CD4-positive, CD25-positive, alpha-beta regulatory T cell (primary cell): ENCODE measurements at places on chromosomes 4 and X. TPM values are rescaled to one million over a fixed set of nuclear protein-coding genes. Genes with fewer than 3 reads are reported as not detected.

DNA sequence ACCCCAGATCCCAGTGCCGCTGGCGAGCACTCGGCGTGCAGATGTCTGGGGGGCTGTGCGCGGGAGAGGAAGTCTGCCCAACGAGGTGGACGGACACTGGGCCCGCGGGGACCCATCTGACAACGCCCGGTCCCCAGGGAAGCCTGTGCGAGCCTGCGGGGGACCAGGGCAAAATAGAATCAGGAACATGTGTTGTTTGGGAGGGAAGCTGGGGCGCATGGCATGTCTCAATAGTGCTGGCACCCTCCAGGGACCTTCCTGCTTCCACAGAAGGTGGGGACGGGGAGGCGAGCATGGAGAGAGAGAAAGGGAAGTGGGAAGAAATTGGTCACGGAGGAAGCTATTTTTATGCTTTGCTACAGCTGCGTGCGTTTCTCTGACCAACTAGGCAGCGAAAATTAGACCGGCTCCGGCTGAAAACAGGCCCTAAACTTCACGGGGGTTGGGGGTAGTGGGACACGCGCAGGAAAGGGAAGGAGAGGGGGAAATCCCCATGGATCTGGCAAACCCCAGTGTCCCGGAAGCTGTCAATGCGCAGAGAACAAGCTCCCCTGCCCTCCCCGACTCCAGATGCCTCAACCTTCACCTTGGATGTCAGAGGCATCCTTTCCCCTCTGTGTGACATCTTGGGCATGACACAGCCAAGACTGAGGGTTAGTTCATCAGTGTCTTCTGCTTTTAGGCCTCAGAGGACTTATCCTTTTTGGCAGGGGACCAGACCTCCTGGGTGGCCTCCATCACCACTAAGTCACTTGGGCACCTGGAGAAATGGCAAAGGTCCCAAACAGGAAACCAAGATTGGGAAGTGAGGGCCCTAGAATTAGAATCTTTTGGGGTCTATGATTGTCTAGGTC is 169.8 kb upstream of the BCOR start:
- DNase-seq: no peak

DNA sequence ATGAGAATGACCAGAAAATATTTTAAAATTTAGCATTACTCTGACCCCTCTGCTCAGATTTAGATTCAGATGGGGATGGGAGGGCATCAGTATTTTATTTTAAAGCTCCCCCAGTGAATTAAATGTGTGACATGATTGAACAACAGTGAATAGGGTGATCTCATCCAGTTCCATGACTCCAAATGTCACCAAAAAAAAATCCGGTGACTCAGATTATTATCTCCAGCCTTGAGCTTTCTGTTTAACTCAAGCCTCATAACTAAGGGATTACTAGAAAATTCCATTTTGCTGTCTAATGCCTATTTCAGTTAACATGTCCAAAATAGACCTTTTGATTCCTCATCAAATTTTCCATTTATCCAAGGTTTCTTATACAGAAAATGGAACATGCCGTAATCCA is 121.8 kb upstream of the TMEM47 start:
- no peak for DNase-seq

Gene TMEM271
- not detected for total RNA-seq

- DNase-seq: no peak
These were observed 1.1 kb downstream of the UBE2D3 start for GRCh38 chr4:102826105-102826889.

DNA sequence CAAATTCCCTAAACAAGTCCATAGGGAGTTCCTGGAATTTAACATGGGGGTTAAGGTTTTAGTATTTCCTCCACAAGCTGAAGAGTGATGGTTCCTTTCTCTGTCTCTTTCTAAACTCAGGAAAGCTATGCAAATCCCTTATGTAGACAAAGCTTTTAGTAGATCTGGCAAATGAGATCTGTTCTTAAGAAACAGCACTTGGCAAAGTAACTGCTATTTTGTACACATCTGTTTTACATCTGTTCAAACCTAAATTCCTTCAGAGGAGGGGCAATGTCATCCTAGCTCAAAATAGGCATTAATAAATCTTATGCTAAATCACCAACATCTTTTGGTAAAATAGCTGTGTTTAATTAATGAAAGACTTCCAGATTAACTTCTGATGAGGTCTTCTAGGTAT is 137.8 kb upstream of the TBC1D9 start:
- no peak for DNase-seq

GRCh38 chr4:42638993-42639392 is 17.9 kb downstream of the ATP8A1 start:
- no peak for DNase-seq

DNA sequence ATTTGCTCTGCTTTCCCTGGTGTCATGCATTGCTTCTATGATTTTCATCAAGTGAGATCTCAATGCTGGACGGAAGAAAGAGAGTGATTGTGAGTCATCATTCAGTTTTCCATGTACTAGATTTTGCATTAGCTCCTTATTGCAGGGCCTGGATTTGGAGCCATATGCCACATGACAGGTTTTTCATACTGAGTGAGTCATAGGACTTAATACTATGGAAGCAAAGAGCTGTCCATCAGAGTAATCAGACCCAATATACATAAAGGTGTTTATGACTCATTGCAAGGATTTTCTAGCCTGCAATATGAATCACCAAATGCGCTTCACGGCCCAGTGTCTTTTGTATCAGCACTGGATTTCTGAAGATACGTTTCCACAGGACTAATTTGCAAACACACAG is 11.2 kb upstream of the TFDP3 start:
- no peak for DNase-seq

Gene PGRMC2
- 48.6 TPM for total RNA-seq

Gene OPRPN
- total RNA-seq: not detected

- no peak for DNase-seq
These were observed 99.0 kb downstream of the FIP1L1 start for GRCh38 chr4:53476232-53477037.

DNA sequence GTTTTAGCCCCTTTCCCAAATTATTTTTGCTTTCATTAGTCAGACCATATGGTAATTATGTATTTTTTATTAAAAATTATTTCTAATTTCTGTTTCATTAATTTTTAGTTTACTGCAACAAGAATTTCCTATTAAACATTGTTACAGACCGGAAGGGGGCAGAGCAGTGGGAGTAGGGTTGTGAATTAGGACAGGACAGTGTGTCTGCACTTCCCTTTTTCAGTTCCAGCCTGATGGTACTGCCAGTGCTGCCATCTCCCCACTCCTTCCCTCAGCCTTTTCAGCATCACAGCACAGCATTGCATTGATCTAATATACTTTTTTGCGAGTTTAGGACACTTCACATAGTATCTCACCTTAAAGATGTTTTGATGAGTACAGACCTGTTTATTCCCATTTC is 76.5 kb downstream of the STIM2 start:
- DNase-seq: no peak

GRCh38 chr4:4502694-4503311 is 39.0 kb downstream of the STX18 start:
- DNase-seq: peak; percentile 7

DNA sequence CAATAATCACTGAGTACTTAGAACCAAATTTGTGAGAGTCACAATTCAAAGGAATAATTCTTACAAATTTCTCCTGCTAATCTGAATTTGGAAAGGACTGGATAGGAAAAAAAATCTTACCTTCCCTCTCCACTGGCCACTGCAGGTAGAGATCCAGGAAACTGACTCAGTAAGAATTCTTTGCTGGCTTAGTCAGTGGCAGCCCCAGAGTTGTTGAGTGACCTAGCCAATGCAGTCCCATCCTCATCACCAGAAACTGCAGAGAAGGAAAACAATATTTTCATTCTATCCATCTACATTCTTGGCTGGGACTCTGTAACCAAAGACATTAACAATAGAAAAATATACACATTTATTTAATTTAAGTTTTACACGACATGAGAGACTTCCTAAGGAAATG is 572.0 kb downstream of the ADGRL3 start:
- no peak for DNase-seq

GRCh38 chr4:153207567-153207966 is 3.3 kb downstream of the TRIM2 start:
- no peak for DNase-seq

- DNase-seq: no peak
These were observed 56.3 kb upstream of the LNX1 start for GRCh38 chr4:53647547-53647946.

GRCh38 chr4:7418131-7418943 is 16.4 kb downstream of the PSAPL1 start:
- no peak for DNase-seq

DNA sequence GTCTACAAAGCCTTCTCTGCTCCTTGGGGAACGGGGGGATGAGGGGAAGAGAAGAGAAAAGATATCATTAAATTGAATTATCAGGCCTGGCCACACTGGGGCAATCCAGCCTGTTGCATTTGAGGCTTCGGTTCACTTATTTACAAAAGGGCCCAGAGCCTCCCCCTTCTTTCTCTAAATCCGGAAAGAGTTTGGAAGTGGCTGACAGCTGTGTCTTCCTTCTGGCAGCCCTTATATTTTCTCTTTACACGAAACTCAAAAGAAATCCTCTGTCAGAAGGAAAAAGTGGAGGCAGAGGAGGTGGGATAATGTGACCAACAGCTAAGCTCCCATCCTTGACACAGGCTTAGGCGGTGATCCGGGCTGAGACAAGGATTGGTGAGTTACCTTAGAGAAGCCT is 158.3 kb upstream of the TAPT1 start:
- DNase-seq: no peak

Gene SCOC
- total RNA-seq: 9.5 TPM

Gene MED28
- total RNA-seq: 61.6 TPM

- DNase-seq: no peak
These were observed 159.9 kb downstream of the TRIML1 start for GRCh38 chr4:188299161-188299560.

DNA sequence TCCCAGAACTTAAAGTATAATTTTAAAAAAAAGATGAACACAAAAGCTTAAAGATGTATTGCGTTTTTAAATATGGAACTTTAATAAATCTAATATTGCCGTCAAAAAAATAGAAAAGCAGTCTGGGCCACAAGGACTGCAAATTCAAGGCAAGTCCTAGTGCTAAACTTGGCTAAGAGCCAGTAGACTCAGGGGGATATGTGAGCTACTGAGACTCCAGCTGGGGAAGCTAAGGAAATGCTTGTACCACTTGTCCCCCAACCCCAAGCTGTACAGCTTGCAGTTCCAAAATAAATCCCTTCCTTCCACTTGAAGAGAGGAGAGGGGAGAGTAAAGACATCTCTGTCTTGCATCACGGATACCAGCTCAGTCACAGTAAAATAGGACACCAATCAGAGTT is 290.8 kb upstream of the FGF13 start:
- no peak for DNase-seq

GRCh38 chr4:87734084-87734483 is 65.3 kb upstream of the IBSP start:
- DNase-seq: no peak

DNA sequence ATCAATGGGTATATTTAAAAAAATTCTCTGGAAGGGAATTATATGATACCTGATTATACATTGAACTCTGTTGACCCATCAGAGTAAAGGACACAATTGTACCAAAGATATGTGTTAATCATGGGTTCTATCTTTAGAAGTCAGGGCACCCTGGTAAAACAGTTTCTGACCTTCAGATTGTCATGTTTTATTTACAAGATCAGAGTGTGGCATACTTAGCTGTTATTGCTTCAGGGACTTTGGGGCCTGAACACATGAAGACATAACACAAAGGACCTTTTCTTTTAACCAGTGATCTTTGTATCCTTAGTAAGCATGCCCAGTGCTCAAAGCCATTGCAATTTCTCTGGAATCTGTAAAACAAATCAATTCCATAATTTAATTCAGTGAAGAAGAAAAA is 204.8 kb upstream of the RPS6KA3 start:
- no peak for DNase-seq

Gene TMEM47
- total RNA-seq: not detected

GRCh38 chr4:145720656-145721055 is 40.7 kb downstream of the C4orf51 start:
- DNase-seq: no peak

- DNase-seq: no peak
These were observed 337.3 kb upstream of the GNPDA2 start for GRCh38 chr4:45063696-45064095.

Gene PAGE1
- not detected for total RNA-seq

- no peak for DNase-seq
These were observed 32.2 kb upstream of the MAGEA10 start for GRCh38 chrX:152170621-152171020.

Gene CXCL5
- 0.59 TPM for total RNA-seq

DNA sequence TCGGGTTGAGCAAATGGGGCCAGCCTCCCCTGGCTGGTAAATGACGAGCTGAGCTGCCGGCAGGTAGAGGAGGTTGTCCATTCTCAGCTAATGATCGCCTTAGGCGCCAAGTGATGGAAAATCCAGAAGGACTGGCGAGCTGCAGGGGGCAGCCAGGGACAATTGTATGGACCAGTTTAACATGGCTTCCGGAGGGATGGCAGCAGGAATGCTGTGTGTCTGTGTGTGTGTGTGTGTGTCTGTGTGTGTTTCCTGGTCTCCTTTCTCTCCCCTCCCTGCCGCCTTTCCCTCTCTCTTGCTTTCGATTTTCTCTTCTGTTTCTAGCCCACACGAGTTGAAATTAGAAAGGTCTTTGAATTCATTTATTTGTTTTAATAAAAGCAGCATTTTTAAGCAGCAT is 45.2 kb upstream of the BCOR start:
- no peak for DNase-seq

DNA sequence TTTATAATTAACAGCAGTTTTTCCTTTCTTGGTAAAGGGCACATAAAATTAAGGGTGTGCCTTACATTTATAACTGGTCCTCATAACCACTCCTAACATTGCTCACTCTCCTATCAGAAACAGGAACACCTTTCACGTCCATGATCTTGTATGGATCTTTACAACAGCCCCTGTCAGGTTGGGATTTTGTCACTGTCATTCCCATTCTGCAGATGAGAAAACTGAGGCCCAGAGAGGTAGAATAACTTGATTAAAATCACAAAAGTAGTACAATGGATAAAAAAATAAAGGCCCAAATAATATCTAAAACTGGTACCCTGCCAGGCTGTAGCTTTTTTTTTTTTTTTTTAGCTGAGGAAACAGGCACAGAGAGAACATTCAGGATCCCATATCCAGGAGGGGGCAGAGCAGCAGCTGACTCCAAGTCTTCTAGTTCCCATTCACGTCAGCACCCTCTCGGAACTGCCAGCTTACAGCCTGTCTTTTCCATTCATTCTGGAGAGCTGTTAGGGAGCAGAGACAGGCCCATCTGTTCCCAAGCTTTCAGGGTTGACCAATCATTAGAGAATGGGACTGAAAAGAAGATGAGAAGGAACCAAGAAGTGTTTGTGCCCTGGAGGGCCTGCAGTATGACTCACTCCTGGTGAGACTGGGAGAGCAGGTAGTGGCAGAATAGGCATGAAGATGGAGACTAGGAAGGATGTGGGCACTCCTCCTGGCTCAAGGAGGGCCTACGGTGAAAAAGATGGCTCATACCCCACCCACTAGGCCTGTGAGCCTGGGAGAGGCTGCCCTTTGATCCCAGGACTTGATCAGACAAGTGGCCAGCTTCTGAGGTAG is 7.3 kb downstream of the SUV39H1 start:
- no peak for DNase-seq

GRCh38 chr4:23413631-23414030 is 476.2 kb downstream of the PPARGC1A start:
- no peak for DNase-seq
